ENCODE measurements at places on chromosomes 1 and 21.

GRCh38 chr1:25517476-25518394 is 25.7 kb upstream of the LDLRAP1 start:
- DNase-seq, result no peak

- no peak for DNase-seq
Measured at GRCh38 chr1:168220470-168220871, 5.3 kb upstream of the SFT2D2 start.

- no peak for DNase-seq
Measured at GRCh38 chr1:27161594-27161993, 6.7 kb upstream of the SLC9A1 start.

- DNase-seq, result no peak
Measured at GRCh38 chr1:116175611-116176010, 64.4 kb downstream of the MAB21L3 start.
